Adipose tissue (tissue), 3 donors: ENCODE measurements at places on chromosomes 3 and 15. TPM values are rescaled to one million over a fixed set of nuclear protein-coding genes. Genes with fewer than 3 reads are reported as not detected.

The GDPGP1 gene
- polyA plus RNA-seq: 2.6 TPM

The EXD1 gene
- polyA plus RNA-seq: not detected

The LEKR1 gene
- 0.64 TPM for polyA plus RNA-seq

The SHC4 gene
- 0.15 TPM for polyA plus RNA-seq
